ENCODE measurements at places on chromosomes 6 and 20.

DNA sequence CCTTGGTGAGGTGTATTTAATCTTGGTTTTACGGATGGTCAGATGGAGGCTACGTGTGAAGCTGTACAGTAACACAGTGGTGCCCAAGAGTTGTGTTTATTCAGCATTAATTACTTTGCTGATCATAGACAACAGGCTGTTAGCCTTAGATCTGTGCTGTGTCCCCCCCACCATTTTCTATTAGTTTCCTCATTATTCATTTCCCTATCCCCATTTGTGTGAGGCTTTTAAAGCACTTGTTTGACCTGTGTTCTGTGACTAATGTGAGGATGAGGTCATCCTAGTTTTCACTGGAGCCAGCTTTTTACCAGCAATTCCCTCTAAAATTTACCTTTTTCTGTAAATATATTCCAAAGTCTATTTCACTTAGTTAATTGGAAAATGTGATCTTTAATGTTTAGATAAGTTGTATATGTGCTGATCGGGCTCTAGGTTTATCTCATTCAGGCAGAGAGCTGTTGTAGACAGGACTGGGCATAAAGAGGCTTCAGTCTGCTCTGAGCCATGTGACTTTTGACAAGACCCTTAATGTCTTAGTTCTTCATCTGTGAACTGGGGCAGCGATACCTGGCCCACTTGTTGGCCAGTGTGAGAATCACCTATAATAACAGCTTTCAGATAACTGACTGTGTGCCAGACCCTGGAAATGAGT lies 8.4 kb downstream of the MAPRE1 start:
- no peak for DNase-seq

DNA sequence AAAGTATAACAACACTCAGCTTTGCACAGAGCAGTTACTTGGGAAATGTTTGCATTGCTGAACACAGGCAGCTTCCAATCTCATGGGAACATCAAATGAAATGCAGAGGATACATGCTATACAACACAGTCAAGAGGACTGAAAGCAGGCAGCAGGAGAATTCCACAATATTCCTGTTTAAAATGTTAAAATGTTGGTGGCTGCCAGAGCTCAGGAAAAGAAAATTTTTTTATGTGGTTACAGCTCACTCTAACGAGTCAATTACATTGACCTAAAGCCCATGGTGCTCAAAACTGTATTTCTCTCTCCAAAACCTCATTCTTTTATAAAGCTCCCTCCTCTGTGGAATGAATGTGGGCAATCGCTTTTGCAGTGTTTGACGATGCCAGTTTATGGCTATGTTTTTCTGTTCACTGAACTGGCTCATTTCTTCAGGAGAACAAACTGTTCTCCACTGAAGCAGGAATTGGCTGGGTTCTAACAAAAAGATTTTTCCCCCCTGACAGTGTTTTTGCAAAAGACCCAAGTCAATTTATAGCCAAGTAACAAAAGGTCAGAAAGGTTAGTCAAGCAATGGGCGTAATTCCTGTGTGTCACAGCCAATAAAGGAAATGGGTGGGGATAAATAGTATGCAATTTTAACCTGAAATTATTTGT lies 69.0 kb downstream of the ZHX3 start:
- no peak for DNase-seq

GRCh38 chr6:143804835-143805239 lies 38.3 kb upstream of the LTV1 start:
- DNase-seq: no peak

DNA sequence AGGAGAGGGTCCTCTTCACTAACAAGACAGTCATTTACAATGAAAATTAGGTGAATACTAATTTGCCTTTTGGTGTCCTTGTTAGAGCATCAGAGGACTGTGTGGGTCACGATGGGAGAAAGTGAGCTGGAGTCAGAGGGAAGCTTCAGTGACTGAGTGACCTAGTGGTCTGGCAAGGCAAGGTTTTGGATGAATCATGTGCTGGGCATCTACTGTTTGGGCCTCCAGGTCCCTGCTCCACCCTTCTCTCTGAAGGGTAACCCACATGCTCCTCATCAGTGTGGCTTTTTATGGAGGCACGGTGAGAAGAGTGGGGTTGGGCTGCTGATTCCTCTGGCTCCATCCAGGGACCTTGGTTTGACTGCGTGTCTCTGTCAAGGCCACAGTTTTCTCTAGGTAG lies 60.5 kb upstream of the EXOC2 start:
- no peak for DNase-seq

GRCh38 chr6:154238831-154239230 lies 117.8 kb downstream of the IPCEF1 start:
- DNase-seq: no peak

GRCh38 chr20:2564406-2564805 lies 28.0 kb downstream of the TMC2 start:
- DNase-seq: peak; percentile 35

- DNase-seq: no peak
Observed at GRCh38 chr20:10219452-10219791, 792 bp downstream of the SNAP25 start.

- DNase-seq: no peak
Observed at GRCh38 chr20:63911176-63911575, 16.2 kb downstream of the DNAJC5 start.

- DNase-seq: no peak
Observed at GRCh38 chr20:63178446-63178820, 37.5 kb downstream of the YTHDF1 start.

DNA sequence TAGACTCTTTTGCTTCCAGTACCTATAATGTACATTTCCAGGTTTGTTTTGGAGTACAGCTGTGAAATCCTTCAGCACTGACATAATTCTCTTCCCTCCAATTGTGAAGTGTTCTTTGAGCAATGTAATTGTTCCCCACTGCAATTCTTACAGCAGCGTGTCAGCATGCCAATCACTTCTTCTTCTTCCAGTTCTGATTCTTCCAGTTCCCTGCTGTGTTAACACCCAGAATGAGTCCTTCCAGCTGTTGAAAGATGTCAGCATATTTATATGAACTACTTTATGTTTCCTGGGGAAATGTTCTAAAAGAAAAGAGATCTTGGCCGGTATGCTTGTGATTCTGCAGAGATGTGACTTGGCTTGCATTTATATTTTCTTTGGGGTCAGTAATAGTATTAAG lies 213.9 kb downstream of the UNC5CL start:
- DNase-seq: no peak

DNA sequence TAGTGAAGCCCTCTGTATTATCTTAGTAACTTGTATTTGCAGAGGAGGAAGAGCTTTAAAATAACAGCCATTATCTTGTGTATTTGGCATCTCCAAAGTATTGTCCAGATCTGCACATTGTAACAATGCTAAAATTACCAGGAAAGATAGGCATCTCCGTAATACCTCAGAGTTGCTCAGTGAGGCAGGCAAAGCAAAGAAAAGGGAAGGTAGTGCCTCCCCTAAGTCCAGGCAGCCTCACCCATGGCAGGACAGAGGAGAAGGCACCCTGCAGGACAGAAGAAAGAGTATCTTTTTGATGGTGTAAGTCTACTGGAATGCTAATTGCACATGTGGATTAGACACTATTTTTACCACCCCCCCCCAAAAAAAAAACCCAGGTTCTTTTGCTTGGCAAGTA lies 13.6 kb upstream of the SSTR4 start:
- no peak for DNase-seq

DNA sequence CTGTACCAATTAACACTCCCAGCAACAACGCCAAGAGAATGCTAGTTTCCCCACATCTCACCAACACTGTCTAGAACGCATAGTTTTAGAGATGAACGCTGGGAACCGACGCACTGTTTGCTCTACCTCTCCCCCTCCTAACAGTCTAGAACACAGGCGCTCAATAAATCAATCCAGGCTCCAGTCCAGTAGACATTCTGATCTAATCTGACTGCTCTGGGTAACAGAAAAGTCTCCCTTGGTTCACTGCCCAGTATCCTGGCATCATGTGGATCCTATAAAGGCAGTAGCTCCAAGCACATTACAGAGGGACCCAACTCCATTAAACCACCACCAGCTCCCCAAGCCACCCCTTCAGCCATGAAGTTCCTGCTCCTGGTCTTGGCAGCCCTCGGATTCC lies at the start of gene DEFB132:
DEFB132 (plus strand) TSS at position 306 of the 400 bp plus-strand sequence; CDS start at position 361, 55 bp downstream.
- no peak for DNase-seq

GRCh38 chr6:33906439-33906838 lies 102.6 kb upstream of the MLN start:
- no peak for DNase-seq

GRCh38 chr20:3995749-3996320 lies 19.5 kb downstream of the RNF24 start:
- DNase-seq: no peak

GRCh38 chr6:112113431-112113830 lies 26.0 kb downstream of the FAM229B start:
- no peak for DNase-seq

- no peak for DNase-seq
Observed at GRCh38 chr20:60381643-60382400, 423.6 kb downstream of the CDH26 start.

GRCh38 chr6:70413114-70413991 lies at the start of gene FAM135A:
FAM135A (plus strand) TSS chr6:70413508; CDS start chr6:70428343, 14,835 bp downstream.
- DNase-seq: peak; percentile 93

GRCh38 chr6:160108077-160108476 lies 13.5 kb upstream of the SLC22A1 start:
- no peak for DNase-seq

- DNase-seq: no peak
Observed at GRCh38 chr6:148580442-148580841, 166.4 kb upstream of the UST start.

DNA sequence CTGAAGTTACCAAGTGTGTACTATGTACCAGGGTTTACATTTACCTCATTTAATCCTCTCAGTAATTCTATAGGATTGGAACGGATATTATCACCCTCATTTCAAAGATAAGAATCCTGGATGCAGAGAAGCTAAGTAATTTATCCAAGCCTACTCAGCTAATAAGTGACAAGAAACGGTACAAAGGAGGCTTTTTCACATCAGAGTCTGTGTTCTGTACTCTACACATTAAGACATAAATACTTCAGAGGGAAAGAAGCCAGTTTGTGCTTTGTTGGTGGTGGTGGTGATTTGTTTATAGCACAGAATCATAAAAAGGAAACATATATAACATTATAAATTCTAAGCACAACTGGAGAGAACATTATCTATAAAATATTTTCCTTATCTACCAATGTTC lies 88.3 kb upstream of the HMGCLL1 start:
- no peak for DNase-seq
